ENCODE measurements at places on chromosomes 11 and 22.

- DNase-seq, result peak; percentile 76
These were observed 648 bp downstream of the PAFAH1B2 start for GRCh38 chr11:117144477-117145392.

DNA sequence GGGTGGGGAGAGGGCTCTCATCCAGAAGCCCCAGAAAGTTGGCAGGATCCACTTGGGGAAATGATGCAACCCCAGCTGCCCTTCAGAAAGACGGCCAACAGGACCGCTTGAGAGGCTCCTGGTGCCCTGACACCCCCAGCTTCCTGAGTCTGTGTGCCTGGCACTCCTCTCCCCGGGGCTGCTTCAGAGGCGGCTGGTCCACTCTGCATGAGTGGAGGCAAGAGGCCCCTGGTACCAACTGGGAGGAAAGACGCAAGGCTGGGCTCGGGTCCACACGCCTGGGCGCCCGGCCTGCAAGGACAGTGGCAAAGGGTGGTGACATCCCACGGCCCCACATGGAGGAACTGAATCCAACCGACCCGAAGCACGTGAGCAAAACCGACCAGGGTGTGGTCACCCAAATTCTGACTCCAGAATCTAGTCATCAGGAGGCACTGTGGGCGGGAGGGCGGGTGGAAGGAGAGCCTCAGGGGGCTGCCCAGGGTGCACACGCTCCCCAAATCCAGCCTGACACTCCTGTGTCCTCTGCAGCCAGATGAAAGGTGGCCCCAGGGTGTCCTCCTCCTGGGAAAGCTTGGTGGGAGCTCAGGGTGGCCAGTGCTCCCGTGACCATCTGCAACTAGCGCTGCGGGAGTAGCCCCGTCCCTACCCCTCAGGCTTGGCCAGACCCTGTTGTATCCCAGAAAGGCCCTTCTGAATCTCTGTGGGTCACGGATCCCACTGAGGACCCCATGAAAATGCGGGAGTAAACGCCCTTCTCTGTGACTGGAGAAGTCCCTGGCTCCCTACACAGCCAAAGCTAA, 3.7 kb downstream of the RNH1 start:
- DNase-seq, result peak; percentile 76

- no peak for DNase-seq
These were observed 23.4 kb upstream of the ADSL start for GRCh38 chr22:40322818-40323447.

GRCh38 chr11:134068829-134069425, at the start of gene JAM3:
Gene JAM3, plus strand, starts transcription at chr11:134069072. Its CDS starts 12 bp downstream, at chr11:134069084.
- DNase-seq, result peak; percentile 95

DNA sequence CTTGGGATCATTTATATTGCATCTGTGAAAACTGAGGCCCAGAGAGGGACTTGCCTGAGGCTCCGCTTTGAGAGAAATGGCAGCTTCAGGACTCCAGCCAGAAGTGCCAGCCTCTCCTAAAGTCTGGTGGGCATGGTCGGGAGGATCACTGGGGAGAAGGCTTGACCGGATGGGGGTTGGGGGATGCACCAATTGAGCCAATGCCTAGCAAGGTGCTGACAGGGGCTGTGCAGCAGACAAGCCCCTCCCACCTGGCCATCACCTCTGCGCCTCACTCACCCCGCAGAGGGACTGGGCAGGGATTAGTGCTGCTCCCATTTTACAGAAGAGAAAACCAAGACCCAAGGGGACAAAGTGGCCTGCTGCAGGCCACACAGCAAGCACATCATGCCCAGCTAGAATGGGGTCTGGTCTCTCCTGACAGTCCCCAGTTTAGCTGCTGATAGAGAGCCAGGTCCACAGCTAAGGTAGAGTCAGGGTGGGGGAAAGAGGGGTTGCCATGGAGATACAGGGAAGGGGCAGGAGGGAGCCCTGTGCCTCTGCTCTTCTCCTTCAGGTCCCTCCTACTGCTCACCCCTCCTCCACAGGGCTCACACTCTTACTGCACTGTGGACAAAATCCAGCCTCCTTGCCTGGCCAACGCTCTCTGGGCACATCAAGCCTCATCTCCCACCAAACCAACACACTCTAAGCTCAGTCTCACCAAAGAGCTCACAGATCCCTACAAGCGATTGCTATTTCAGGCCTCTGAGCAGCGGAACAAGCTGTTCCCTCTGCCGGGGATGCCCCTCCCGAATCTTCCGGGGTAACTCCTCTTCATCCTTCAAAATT, 29.5 kb downstream of the TEF start:
- no peak for DNase-seq

DNA sequence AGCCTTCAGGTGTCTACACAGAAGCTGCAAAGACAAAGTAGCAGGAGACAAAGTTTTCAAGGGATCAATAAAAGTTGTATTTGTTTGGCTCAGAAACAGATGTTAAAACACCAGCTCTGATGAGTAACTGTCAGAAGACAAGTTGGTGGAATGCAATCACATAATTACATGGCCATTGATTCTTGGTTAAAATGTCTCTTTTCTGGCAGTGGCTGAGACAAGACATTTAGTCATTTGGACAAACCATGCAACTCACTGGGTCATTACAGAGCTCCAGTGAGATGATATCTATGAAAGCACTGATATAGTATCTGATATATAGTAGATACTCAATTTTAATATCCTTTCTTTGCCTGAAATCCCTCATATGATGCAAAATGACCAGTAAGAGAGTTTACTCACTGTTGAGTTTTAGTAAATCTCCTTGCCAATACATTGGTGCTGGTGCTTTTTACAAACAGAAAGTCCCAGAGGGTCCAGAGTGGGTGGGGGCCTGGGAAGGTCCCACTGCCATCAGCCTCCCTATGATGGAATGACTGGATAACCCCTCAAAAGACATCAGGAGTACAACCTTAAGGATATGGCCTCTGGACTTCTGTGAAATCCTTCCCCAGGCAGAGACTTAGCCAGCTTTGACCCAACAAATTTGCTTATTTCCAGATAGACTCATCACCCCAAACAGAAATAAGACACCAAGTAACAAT, 95.0 kb downstream of the SLC1A2 start:
- no peak for DNase-seq

- DNase-seq, result no peak
These were observed 13.9 kb upstream of the MYO18B start for GRCh38 chr22:25728071-25728470.

DNA sequence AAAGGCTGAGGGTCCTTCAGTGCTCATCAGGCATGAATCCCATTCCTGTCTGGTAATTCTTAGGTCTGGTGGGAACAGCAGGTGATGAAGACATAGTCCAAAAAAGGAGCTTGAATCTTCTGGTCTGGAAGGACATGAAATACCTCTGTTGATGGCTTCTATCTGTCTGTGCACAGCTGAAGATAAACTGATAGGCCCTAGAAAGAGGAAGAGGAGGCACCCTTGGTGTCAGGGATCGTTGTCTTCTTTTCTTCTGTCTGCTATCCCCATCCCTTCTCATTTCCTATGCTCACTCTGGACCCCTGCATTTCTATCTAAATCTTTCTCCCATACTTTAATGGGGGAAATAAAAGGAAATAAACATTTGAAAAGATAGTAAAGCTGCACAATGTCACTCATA, 9.4 kb downstream of the AGBL2 start:
- DNase-seq, result no peak

- DNase-seq, result no peak
These were observed 3.4 kb upstream of the INCENP start for GRCh38 chr11:62120431-62120830.

GRCh38 chr11:47997063-47998053, 17.0 kb downstream of the PTPRJ start:
- no peak for DNase-seq

DNA sequence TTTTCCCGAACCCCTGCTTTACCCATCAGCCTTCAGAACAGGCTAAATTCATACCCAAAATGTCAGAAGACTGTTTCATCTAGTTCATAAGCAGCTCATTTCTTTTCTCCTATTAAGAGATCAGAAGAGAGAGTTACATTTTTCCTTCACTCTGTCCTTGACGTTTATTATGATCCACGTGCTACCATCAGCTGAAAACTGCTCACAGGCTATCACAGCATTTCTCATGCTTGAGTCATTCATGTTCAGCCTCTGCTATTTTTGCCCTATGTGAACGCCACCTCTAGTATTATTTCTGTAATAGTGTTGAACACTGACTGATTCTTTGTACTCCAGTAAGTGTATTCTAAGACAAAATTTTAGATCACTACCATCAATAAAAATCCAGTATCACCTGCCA, 51.9 kb downstream of the SLC1A2 start:
- peak; percentile 83 for DNase-seq

DNA sequence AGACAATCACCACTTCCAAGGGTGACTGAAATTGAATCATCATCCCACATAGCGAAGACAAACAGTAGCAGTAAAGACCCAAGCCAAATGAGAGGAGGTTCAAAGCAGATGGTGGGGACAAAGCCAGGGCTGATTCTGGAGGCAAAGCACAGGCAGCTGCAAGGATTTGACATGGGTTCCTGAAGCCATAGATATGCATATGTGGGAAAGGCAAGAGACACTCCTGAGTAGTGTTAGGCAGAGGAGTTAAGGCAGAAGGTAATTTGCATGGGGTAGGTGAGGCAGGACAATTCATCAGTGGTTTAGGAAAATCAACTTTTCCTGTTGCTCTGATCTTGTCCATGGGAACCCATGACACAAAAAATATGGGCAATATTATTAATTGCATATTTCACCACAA, 462.8 kb downstream of the FAM181B start:
- no peak for DNase-seq
